ENCODE measurements at places on chromosomes 2 and 18.

GRCh38 chr2:192438239-192438638, 243.5 kb upstream of the TMEFF2 start:
- no peak for DNase-seq

- DNase-seq, result no peak
Observed at GRCh38 chr2:239166201-239166834, 234.5 kb downstream of the HDAC4 start.

DNA sequence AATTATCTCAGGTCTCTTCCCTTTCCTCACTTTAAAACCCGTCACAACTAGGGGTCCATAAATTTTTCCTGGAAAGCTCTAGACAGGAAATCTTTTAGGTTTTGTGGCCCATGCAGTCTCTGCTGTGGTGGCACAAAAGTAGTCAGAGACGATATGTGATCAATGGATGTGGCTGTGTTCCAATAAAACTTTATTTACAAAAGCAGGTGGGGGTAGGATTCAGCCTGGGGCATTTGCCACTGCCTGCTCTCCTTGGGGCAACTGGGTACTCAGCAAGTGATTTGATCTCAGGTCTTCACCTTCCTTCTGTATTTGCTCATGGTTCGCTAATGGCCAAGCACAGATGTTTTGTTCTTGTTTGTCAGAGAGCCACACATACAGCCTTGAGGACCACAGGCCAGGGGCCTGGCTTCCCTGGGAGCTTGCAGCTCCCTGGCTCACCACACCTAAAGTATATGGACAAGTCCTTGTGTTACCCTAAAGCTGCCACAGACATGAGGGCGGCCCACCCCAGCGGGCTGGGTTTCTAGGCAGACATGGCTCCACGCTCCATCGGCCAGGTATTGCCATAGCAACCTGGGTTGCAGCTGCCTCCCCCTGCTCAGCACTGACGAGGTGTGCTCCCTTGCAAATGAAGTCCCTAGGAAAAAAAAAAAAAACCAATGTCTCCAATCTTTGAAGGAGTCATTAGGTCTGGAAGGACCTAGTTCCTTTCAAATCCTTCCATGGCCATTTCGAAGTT, 89.7 kb upstream of the YWHAQ start:
- no peak for DNase-seq

GRCh38 chr2:190785334-190785733, 95.3 kb upstream of the GLS start:
- no peak for DNase-seq

- no peak for DNase-seq
Observed at GRCh38 chr18:23573626-23574431, 12.5 kb downstream of the NPC1 start.

DNA sequence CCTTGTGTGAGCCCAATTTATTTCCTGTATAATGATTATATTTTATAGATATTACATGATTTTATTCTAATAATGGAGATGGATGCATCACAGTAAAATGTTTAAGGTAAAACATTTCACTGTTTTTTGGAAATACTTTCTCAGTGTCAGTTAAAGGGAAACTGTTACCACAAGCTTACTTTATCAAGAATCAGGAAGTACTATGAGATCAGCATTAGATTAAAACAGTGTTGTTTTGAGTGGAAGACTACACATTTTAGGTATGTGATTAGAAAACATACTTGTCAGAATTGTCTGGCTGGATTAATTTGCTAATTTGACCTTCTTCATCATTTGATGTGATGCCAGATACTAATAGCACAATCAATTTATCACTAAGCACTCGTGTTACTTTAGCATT, at the start of gene HRH4:
Gene HRH4 (plus strand): TSS at position 250 of the 400 bp plus-strand sequence. CDS start 92 bp downstream, at position 342.
- no peak for DNase-seq

DNA sequence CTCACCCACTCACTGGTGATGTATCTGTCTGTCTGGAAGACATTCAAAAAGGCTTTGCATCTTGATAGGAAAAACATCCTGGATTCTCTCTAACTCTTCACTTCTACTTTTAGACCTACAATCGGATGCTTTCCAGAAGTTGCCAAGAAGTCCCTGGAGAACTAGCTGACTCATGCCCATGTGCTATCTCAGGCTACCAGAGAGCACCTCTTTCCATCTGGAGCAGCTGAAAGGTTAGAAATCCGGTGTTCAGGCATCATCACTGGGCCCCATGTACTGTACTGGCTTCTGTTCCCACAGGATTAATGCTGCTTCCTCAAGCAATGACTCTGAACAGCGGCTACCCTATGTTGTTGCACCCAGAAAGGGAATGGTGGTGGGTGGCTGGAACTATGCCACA, 259.0 kb downstream of the NBAS start:
- no peak for DNase-seq
